Hematopoietic multipotent progenitor cell treated with erythropoietin and hydrocortisone succinate and interleukin-3 and kit ligand, for 6 days (in vitro differentiated cells): ENCODE measurements at places on chromosomes 16 and 17.

- DNase-seq, result no peak
Observed at GRCh38 chr16:77645764-77646163, 76.5 kb upstream of the NUDT7 start.

- peak; percentile 66 for DNase-seq
Observed at GRCh38 chr17:44204441-44204882, 4.8 kb upstream of the ATXN7L3 start.

DNA sequence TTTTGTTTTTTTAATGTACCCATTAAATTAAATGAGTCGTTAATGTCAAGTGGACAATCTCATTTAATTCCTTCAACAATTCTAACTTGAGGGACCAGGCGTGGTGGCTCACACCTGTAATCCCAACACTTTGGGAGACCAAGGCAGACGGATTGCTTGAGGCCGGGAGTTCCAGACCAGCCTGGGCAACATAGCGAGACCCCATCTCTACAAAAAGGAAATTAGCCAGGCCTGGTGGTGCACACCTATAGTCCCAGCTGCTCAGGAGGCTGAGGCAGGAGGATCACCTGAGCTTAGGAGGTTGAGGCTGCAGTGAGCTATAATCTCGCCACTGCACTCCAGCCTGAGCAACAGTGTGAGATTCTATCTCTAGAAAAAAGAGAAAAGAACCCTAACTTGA is 20.7 kb upstream of the GSG1L start:
- no peak for DNase-seq

DNA sequence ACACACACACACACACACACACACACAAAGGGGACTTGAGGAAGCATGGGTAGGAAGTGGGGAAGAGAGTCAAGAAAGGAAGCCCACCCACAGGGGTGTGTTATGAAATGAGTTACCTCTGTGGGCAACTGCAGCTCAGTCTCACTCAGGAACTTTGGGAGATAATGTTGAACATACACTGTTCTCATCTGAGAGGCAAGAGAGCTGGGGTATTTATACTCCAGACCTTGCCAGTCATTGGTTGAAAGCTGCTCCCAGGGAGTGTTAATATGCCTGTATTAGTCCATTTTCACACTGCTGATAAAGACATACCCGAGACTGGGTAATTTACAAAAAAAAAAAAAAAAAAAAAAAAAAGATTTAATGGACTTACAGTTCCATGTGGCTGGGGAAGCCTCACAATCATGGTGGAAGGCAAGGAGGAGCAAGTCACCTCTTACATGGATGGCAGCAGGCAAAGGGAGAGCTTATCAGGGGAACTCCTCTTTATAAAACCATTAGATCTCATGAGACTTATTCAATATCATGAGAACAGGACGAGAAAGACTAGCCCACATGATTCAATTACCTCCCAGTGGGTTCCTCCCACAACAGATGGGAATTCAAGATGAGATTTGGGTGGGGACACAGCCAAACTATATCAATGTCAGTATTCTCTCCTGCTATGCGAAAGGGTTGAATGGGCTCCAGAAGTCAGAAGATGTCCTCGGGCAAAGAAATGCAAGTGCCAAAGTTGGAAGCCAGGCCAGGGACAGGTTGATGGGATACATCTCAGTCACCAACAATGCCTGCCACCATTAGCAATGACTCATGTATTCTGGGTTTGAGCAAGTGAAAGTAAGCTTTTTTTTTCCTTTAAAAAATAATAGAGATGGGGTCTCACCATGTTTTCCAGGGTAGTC is 270.5 kb downstream of the MRTFB start:
- DNase-seq, result no peak

DNA sequence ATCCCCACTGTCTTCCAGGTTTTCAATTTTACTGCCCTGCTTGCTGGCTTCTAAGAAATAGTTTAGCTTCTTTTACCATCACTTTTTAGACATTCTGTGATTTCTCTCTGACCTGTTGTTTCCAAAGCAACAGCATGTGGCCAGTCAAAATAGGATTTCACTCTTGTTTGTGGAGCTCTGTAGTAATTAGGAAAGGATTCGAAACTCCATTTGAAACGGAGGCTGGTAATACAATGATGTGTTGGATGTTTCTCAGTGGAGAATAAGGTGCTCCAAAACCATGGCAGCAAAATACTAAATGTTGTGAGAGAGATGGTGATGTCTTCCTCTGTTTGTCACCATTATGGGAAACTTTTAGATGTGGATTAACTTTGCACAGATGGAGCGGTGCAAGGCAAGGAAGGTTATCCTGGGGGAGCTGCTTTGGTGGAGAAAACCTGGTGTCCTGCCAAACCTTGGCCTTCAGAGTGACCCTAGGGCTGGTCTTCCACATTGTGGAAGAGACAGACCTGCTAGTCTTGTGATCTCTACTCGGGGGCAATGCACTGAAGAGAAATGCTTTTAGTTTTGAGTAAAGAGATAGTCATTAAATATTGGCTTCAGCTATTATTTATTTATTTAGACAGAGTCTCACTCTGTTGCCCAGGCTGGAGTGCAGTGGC is 79.4 kb downstream of the PRKCA start:
- DNase-seq, result no peak

DNA sequence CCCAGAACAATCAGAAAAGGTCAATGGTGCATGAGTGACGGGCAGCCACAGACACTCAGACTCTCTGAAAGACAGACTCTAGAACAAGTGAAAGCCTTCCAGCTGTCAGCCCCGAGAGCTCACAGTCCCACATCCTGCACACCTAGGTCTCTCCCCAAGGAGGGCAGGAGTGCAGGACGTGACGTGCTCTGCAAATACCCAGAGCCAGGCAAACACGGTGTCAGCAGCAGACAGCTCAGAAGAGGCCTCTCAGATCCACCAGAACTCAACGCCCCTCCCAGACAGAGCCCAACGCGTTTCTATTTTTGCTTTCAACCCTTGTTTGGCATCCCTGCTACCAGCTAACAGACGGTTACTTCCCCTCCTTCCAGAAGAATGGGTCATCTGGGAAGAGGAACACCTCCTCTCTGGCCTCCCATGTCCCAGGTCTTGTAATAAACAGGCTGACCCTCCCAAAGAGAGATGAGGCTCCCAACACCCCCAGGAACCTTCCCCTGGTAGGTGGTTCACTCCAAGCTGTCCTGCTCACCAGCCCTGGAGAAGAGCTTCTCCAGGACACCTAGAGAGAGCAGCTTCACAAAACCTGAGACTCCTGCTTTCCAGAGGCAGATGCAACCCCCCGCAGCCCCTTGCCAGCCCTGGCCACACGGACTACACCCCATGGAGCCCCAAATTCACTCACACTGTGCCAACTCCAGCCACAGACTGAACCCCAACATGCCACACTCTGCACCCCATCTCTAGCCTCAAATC is 7.6 kb downstream of the PITPNM3 start:
- no peak for DNase-seq

DNA sequence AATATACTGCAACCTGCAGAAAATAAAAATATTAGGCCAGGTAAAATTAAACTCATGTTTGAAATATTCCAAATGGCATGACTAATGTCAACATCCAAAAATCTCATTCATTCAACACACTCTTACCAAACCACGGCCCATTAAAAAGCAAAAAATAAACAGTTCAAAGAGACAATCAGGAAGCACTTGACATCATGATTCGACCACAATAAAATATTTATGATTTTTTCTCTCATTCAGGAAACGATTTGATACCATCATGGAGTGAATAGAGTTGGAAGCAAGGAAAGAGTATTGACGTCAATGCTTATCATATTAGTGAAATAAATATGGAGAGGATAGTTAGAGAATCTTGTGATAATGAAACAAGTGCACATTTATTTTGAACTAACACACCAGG is 354.1 kb downstream of the KCNJ2 start:
- DNase-seq, result no peak
